Vagina (tissue), 2 donors: ENCODE measurements at places on chromosomes 2 and 18. TPM values are rescaled to one million over a fixed set of nuclear protein-coding genes. Genes with fewer than 3 reads are reported as not detected.

Gene ARHGAP28
- total RNA-seq = 7.6 TPM

Gene CAD
- 25.0 TPM for total RNA-seq

Gene MC4R
- not detected for total RNA-seq

Gene CNGA3
- total RNA-seq = not detected
